CD4-positive, alpha-beta T cell treated with Interleukin-4 for 4 hours (primary cell): ENCODE measurements at places on chromosomes 3 and 15.
A peak's percentile ranks its signal among the peaks of the same experiment; 100 is the strongest.

DNA sequence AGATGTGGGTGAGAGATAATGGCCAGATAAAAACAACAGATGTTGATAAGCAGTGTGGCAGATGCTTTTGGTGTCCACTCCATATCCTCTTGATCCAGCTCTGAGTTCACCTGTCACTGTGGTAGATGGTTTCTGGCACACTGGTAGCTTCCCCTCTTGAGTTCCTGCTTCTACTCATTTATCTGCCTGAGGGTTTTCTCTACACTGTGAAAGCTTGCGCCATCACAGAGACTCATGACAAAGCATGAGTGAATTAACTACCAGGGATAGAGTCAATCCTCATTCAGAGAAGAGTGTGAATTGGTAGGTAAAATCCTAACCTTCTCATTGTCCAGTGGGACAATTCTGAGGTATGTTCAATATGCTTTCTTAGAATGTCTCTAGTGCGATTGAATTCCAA, 50.0 kb upstream of the ARHGEF26 start:
- no peak for DNase-seq

- peak; percentile 58 for DNase-seq
Measured at GRCh38 chr15:50145451-50145872, 26.4 kb upstream of the ATP8B4 start.

- DNase-seq, result no peak
Measured at GRCh38 chr3:126517291-126517951, at the start of gene UROC1. Gene UROC1 (minus strand): TSS chr3:126517773. CDS start chr3:126517719, 54 bp downstream.

GRCh38 chr3:129278966-129279906, 566 bp downstream of the HMCES start:
- DNase-seq, result peak; percentile 40

GRCh38 chr3:23389089-23389488, 186.0 kb downstream of the UBE2E2 start:
- no peak for DNase-seq

- no peak for DNase-seq
Measured at GRCh38 chr15:85142312-85142711, 160.7 kb downstream of the PDE8A start.

- peak; percentile 30 for DNase-seq
Measured at GRCh38 chr3:123552095-123552714, 32.6 kb downstream of the HACD2 start.

- no peak for DNase-seq
Measured at GRCh38 chr3:138705675-138706074, 97.1 kb downstream of the FAIM start.

- DNase-seq, result no peak
Measured at GRCh38 chr3:13718436-13718835, 161.4 kb downstream of the WNT7A start.
